ENCODE measurements at places on chromosomes 16 and 17.

DNA sequence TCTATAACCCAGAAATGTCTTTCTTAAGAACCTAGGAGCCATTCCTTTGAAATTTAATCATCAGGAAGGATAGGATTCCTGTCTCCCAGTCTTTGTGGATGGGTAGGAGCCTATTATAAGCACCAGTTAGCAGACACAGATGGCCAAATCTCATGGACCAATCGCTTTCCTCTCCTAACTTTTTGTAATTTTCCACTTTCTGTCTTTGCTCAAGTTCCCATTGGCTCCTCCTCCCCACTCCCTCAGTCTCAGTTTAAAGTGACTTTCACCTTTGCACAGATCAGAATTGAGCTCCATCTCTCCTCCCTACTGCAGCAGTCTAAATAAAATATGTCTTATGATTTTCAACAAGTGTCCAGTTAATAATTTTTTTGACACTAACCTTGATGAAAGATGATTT is 192.3 kb downstream of the HS3ST3A1 start:
- no peak for DNase-seq

- no peak for DNase-seq
These were observed 11.0 kb upstream of the PMFBP1 start for GRCh38 chr16:72182976-72183375.

- DNase-seq: no peak
These were observed 14.2 kb upstream of the SYT17 start for GRCh38 chr16:19153876-19154275.

GRCh38 chr17:58991718-58992331 is 114.9 kb downstream of the TRIM37 start:
- no peak for DNase-seq

- no peak for DNase-seq
These were observed 35.7 kb downstream of the CACNA1H start for GRCh38 chr16:1188432-1189189.

- DNase-seq: peak; percentile 70
These were observed 167.5 kb downstream of the RAB11FIP4 start for GRCh38 chr17:31558748-31559583.

DNA sequence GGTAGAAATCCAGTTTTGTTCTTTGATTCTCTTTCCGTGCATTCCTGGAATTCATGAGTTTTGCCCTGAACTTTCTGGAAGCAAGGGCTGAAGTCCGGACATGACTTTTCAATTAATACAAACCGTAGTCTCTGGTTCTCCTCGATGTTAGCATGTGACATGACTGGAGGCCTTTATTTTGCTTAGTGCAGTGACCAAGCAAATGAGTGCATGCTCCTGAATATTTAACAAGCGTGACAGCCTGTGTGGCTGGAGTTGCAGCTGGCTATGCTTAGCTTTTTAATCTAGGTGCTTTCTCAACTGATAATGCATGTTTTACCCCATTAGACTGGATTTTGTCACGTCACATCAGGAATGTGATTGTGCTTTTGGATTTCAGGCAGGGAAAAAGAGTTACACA is 302.1 kb downstream of the MAP2K6 start:
- no peak for DNase-seq

- no peak for DNase-seq
These were observed 271.0 kb downstream of the C16orf95 start for GRCh38 chr16:87046235-87046634.

DNA sequence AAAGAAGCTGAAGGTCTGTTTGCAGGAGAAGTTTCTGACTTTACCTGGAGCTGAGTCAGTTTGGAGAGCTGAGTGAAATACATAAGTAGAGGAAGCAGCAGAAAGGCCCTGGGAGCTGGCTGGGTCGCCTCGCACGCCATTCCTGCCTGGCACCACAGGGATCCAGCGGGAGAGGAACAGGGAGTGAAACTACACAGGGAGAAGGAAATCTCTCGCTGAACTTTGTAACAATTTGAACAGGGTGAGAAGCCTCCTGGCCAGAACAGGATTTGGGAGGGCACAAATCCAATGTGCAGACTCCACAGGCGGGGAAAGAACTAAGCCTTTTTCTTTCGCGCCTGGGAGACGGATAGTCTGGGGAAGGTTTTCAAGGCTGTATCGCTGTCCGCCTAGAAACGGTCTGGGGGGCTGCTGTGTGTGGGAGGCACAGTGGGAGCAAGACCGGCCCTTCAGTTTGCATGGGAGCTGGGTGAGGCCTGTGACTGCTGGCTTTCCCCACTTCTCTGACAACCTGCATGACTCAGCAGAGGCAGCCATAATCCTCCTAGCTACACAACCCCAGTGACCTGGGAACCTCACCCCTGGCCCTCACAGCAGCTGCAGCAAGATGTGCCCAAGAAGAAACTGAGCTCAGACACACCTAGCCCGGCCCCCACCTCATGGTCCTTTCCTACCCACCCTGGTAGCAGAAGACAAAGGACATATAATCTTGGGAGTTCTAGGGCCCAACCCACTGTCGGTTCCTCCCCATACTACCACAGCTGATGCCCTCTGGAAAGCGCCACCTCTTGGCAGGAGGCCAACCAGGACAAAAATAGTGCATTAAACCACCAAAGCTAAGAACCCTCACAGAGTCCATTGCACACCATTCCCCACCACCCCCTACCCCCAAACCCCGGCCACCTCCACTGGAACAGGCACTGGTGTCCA is 778.6 kb downstream of the KCNJ2 start:
- DNase-seq: no peak

DNA sequence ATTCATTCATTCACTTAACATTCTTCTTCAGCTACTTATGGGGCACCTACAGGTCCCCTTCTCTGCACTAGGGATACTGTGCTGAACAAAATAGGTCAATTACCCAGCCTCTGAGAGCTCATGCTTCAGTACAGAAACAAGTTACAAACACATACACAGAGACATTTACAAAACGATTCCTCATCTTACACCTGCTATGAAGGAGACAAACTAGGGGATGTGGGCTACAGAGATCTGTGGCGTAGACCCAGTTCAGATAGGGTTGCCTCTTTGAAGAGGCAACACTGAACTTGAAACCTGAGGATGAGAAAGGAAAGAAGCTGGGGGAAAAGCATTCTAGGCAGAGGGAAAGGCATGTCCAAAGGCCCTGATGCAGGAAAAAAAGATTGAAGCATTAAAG is 5.2 kb downstream of the IL21R start:
- no peak for DNase-seq

- DNase-seq: no peak
These were observed 36.5 kb downstream of the TRARG1 start for GRCh38 chr17:1315891-1316403.

DNA sequence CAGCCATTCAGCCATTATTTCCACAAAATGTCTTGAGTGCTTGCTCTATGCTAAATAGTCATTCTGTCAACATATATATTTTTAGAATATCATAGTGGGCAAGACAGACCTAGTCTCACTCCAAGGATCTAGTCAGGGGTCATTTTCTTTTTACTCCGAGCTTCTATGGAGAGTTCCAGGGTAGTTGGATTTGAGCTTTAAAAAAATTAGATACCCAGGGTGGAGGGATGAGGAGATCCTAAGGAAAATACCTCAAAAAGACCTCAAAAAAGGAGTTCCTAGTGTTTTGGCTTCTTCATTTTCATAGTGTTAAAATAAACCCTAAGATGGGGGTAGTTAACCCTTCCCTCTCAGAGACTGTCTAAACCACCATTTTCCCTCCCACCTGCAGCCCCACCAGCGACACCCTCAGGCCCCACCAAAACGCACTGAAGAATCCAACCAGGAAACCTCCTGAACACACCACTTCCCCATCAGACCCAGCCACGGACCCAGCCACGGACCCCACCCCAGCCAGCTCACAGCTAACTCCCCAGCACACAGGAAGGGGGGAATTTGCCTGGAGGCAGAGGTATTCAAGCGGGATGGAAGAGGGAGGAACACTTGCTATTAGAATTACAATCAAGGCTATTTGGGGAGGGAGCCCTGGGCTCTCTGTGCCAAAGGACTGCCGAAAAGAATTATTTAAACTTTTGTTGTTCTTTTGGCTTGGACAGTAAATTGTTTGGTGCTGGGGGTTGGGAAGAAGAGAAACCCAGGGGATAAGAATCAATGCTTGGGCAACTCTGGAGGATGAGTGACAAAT is 2.2 kb downstream of the ETV4 start:
- no peak for DNase-seq

DNA sequence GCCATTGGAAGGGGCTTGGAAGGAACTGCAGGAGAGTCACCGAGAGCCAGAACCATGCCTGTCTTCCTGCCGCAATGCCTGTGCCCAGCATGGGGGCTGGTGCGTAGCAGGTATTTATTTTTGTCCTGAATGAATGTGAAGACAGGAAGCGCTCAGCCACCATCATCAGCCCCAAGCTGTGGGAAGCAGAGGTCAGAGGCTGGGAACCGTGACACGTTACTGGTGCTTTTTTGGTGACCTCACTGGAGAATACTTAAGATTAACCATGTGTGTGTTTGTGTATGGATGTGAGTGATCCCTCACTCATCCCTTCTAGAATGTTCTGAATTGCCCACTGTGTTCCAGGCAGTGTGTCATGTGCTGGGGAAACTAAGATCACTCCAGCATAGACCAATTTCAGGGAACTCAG is 343.8 kb downstream of the SNX29 start:
- no peak for DNase-seq

DNA sequence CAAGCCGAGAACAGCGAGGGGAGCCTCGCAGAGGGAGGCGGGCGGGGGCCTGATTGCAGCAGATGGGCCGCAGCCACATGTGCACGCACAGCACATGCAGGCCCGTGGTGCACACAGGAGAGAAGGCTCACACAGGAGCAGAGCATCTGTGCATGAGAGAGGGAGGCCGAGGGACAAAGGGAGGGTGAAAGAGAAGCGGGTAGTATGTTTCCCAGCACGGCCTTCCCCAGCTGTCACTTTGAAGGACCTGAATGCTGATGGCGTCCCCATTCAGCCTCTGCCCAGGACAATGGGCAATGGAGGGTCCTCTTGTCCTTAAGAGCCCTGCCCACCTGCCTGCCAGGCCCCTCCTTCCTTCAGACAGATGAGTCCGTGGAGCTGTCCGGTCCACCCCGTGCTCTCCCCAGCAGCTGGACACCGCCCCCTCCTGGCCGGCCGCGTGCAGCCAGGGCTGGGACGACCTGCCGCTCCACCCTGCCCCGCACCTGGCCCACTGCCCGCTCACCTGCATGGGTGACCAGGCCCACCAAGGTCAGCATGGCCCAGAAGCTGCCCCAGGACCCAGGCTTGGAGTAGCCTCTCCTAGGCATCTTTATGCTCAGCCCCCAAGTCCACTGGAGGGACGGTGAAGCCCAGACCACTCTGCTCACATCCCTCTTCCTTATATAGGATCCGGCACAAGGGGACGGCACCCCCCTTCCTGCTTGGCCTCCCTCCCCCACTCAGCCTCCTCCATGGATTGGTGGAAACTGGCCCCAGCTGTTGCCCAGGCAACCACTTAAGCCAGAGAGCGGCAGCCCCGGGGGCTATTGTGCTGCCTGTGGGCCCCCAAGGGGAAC is at the start of gene BTBD17:
BTBD17 (minus strand) TSS at position 639 of the 839 bp plus-strand sequence; CDS start at position 590, 49 bp downstream.
- DNase-seq: peak; percentile 91

GRCh38 chr16:75019007-75019406 is 20.2 kb downstream of the ZNRF1 start:
- DNase-seq: no peak

GRCh38 chr17:51857052-51857597 is 301.4 kb downstream of the CA10 start:
- no peak for DNase-seq

DNA sequence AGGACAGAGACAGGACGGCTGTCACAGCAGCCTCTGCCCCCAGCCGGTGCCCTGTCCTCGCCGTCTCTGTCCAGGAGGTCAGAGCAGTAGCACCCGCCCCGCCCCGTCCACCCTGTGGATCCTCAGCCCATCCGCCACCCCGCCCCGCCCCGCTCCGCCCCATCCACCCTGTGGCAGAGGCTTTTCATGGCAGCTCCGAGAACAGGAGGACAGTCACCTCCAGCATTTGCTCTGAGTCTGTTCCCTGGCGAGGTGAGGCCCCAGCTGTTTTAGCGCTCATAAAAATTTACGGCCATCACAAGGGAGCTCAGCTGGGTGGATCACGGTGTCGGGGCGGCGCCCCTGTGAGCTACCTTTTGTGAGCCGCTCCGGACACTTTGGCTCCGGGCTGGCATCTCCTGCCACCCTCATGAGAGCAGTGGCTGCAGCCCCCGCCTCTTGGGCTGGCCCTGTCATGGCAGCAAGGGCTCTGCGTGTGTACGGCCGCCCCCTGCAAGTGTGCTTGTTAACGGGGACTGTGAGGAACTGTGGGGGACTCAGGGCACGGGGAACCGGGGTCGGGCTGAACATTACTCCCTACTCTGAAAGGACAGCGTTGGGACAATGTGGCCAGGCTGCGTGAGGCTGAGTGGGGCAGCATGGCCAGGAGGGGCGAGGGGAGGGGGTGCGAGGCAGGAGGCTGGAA is 32.3 kb upstream of the GNG13 start:
- DNase-seq: no peak

DNA sequence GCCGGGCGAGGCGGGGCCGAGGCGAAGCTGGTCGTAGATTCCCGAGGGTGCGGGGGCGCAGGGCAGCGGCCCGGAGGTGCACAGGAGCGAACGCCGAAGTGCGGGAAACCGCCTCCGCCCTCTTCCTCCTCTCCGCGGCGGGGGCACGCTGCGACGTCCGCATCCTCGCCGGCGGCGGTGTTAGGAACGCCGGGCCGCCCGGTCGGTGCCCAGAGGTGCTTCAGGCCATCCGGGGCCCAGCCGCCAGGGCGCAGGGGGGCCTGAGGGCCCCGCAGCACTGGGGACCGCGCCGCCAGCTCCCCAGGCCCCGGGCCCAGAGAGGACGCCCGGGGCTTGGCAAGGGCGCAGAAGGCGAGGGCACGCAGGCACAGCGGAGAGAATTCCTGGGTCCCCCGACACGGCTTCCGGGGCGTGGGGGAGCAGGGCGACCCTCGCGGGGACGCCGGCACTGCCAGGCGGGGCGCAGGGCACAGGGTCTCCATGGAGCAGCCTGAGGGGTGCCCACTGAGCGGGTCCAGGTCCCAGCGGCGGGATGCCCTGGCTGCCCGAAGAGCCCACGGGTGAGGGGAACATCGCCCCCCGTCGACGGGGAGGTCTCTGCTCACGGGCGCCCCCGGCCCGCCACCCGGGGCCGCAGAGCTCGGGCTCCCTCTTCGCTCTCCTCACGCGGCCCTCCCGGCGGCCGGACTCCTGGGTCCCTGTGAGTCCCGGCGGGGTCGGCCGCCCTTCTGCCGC is 576 bp downstream of the EPOP start:
- no peak for DNase-seq

DNA sequence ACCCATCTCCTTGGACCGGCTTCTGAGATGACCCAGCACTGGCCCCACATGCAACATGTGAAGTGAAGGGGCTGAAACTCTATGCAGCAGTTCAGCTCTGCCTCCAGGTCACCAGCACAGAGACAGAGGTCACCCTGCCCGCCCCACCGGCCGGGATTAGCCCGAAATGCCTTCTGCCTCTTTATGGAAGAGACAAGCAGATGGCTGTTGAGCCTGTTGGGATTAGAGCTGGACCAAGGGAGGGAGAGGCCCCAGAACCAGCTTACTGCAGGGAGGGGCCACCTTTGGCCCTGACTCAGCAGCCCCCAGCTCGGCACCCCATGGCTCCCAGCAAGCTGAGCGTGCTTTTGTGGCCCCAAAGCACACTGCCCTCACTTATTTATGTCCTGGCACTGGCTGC is 5.7 kb downstream of the AIPL1 start:
- DNase-seq: peak; percentile 87

- DNase-seq: no peak
These were observed 334.8 kb downstream of the MAF start for GRCh38 chr16:79265701-79266100.

GRCh38 chr16:23807028-23807427 is 28.8 kb upstream of the PRKCB start:
- DNase-seq: no peak

Measured in D721Med (cell line).